ENCODE measurements at places on chromosomes 5 and 9. TPM values are rescaled to one million over a fixed set of nuclear protein-coding genes. Genes with fewer than 3 reads are reported as not detected.
A peak's percentile ranks its signal among the peaks of the same experiment; 100 is the strongest.

The FGF18 gene
- total RNA-seq, result 0.96 TPM

The F2RL1 gene
- 119 TPM for total RNA-seq

GRCh38 chr5:61304590-61305381 is 27.3 kb upstream of the ZSWIM6 start:
- DNase-seq, result peak; percentile 55

The PLAC8L1 gene
- total RNA-seq, result 2.6 TPM

DNA sequence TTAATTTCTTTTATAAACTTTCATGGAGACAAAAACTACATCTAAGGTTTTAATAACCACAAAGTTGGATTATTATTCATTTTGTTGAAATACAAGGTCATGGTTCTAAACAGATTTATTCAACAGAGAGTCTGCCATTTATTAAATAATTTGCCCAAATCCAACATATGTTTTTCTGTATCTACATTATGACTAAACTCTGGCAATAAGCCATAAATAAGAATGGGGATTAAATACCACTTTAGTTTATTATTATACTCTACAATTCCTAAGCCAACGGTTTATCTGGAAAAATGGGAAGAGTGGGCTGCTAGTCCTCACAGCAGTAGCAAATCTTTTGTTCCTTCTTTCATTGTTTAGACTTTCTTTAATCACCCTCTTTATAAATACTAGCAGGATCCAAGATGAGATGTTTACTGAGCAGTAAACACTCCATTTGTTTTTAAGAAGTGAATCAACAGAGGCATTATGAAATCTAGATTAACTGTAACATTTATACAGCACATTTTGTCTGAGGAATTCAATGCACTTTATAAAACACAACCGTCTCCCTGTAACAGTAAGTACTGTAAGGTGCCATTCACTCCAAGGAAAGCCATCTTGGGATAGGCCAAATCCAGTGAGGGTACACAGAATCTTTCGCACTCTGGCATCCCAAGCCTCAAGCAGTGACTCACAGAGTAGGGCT is 89.7 kb downstream of the DROSHA start:
- DNase-seq, result no peak

The ZBED3 gene
- total RNA-seq, result 12.7 TPM

The GADD45G gene
- not detected for total RNA-seq

The ACTBL2 gene
- total RNA-seq, result 0.07 TPM

The KCNV2 gene
- not detected for total RNA-seq

DNA sequence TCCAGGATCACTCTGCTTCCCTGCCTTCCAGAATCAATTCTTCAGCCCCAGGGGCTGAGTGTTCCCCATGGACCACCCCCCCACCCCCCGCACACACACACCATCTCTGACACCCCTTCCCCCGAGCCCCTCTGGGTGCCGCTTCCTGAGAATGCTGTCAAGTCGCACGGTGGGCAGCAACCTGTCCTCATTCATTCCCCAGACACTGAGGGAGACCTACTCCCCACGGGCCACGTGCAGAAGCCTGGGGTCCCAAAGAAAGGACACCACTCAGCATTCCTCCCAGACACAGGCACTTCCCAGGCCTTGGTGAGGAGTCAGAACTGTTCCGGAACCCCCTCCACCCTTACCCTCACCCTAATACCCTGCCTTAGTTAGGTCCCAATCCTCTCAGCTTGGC is 12.8 kb downstream of the CPLX2 start:
- DNase-seq, result no peak

- DNase-seq, result no peak
Observed at GRCh38 chr9:112849363-112849922, 41.2 kb downstream of the SLC46A2 start.

Data from HCT116 (cell line).